ENCODE measurements at places on chromosomes 1 and 21. TPM values are rescaled to one million over a fixed set of nuclear protein-coding genes. Genes with fewer than 3 reads are reported as not detected.

- H3K4me1 ChIP-seq = peaks cover 55% of the 10 kb centered on the region
- peak overlapping the region; percentile 71 for H3K4me3 ChIP-seq
- peak overlapping the region; percentile 89 for H3K27ac ChIP-seq
- DNase-seq = peak; percentile 59
- peaks cover 1% of the 10 kb centered on the region for H3K36me3 ChIP-seq
These were observed 3.2 kb upstream of the THEMIS2 start for GRCh38 chr1:27868932-27869718.

SLC45A1 gene
- 0.57 TPM for total RNA-seq

DNA sequence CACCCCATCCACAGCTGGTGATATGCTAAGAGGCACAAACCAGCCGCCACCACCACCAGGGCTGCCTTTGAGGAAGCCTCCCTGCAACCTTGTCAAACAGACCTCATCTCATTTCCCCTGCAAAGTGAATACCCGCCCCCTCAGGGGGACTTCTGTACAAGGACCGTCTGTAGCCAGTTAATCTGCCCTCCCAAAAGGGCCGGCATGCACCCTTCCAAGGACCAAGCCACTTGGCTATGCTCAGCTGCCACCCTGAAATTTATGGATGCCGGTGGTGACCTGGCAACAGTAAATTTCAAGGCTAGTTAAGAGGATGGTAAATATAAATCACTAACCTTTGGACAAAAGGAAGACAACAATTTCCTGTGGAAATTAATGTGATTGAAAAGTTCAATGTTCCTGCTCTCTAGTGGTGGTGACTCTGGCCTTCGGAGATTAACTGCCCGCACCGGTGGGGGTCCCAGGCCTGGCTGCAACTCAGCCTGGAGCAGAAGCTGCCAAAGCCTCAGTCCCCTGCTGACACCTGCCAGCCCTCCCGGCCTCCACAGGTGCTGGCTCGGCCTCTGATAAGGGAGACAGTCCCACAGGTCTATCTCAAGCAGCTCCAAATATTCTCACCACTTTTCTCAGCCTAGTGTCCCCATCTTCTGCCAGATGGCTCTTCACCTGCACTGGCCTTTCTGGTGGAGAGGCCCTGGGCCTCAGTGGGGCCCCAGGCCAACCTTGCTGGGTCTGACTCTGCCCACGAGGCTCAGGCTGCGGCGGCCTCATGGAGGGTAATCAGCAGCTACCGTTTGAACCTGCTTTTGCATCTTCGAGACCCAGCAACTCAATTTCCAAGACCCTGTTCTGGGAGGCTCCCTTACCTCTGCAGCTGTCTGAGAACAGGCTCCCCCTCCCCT lies 12.2 kb downstream of the TMEM53 start:
- no peaks in the 10 kb centered on the region for H3K36me3 ChIP-seq
- no peaks in the 10 kb centered on the region for H3K27me3 ChIP-seq
- no peak overlapping the region for H3K4me3 ChIP-seq
- DNase-seq = no peak
- H3K27ac ChIP-seq = no peak overlapping the region
- peaks cover 15% of the 10 kb centered on the region for H3K4me1 ChIP-seq

AHCTF1 gene
- 56.1 TPM for total RNA-seq

- peaks cover 5% of the 10 kb centered on the region for H3K4me1 ChIP-seq
- H3K27me3 ChIP-seq = no peaks in the 10 kb centered on the region
- H3K4me3 ChIP-seq = no peak overlapping the region
- no peak overlapping the region for H3K27ac ChIP-seq
- DNase-seq = no peak
These were observed 68.4 kb upstream of the GPR88 start for GRCh38 chr1:100469578-100469977.

- H3K4me1 ChIP-seq = no peaks in the 10 kb centered on the region
- no peak overlapping the region for H3K4me3 ChIP-seq
- no peaks in the 10 kb centered on the region for H3K36me3 ChIP-seq
- no peak for DNase-seq
- H3K27ac ChIP-seq = no peak overlapping the region
- H3K27me3 ChIP-seq = no peaks in the 10 kb centered on the region
These were observed 89.3 kb downstream of the PHTF1 start for GRCh38 chr1:113669988-113670387.

ZNF697 gene
- total RNA-seq = 3.0 TPM

SPRR2E gene
- not detected for total RNA-seq

- no peak overlapping the region for H3K27ac ChIP-seq
- H3K27me3 ChIP-seq = peaks cover 23% of the 10 kb centered on the region
- H3K36me3 ChIP-seq = peaks cover 6% of the 10 kb centered on the region
- H3K4me3 ChIP-seq = peak overlapping the region; percentile 86
- DNase-seq = no peak
- H3K4me1 ChIP-seq = peaks cover 7% of the 10 kb centered on the region
These were observed 3.2 kb upstream of the ZBTB21 start for GRCh38 chr21:42013376-42013775.

DNA sequence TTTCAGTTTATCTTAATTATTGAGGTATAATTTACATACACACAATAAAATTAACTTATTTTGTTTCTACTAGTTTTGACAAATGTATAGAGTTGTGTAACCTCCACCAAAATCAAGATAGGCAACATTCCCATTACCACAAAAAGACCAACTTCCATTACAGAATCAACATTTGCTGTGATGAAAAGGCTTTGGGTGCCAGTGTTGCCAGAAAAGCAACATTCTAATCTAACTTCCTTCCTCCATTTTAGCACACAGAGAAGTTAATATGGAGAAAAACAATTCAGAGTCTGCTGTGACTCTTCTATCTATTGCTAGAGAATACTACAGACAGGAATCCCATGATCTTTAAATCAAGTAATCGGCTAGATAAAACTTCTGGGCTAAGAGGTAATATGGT lies 245.3 kb downstream of the RERE start:
- H3K4me1 ChIP-seq = peaks cover 20% of the 10 kb centered on the region
- DNase-seq = no peak
- no peaks in the 10 kb centered on the region for H3K27me3 ChIP-seq
- no peak overlapping the region for H3K4me3 ChIP-seq

DENND2C gene
- 0.24 TPM for total RNA-seq

RXRG gene
- total RNA-seq = not detected
